Ammon's horn (tissue), 1 donor: ENCODE measurements at places on chromosomes 13 and 19.

- DNase-seq = no peak
Observed at GRCh38 chr19:18878858-18879578, 16.9 kb downstream of the CERS1 start.

DNA sequence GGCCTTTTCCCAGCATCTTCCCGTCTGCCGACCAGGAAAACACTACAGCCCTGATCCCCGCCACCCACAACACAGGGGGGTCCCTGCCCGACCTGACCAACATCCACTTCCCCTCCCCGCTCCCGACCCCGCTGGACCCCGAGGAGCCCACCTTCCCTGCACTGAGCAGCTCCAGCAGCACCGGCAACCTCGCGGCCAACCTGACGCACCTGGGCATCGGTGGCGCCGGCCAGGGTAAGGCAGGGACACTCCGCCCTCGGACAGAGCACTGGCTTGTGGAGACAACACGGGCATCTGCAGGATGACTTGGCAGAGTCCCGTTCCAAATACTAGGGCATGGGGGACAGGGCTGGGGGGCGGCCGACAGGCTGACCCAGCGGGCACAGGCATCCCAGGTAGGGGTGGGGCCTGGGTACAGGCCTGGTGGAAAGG, 31.1 kb downstream of the COMP start:
- no peak for DNase-seq

DNA sequence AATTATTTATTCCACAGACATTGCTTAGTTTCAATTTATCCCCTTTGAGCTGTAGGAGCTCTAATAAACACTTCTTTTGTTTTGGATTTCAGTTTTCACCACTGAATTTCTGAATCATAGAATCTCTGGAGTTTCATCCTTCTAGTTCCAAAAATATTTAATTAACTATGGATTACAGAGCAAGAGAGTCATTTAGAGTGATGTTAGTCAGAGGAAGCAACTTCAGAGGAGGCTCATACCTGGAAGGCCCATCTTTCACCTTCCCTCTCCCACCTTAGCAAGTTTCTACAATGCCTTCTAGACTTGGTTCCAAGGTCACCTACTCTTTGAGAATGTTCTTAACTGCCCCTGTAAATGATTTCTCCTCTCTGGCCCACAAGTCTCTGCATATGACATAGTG, 353.2 kb downstream of the SPRY2 start:
- DNase-seq = no peak

DNA sequence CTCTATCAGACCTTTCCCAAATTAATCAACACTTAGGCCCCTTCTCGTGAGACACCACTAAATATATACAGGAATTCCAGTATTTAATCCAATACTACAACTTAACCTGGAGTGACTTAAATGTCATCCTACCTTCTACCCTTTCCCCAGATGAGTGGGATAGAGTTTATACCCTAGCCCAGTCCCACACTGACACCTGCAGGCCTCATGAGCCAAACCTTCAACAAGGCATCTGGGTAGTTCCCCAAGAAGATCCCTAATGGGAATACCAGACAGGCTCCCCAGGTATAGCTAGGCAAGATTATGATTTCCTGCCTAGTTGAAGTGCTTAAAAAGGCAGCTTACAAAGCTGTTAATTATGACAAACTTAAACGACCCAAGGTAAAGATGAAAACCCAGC, 15.9 kb downstream of the ZNF83 start:
- no peak for DNase-seq

GRCh38 chr19:58558623-58559274, 338 bp upstream of the UBE2M start:
- DNase-seq = peak; percentile 97

- DNase-seq = no peak
Observed at GRCh38 chr13:105915146-105915850, 620.2 kb downstream of the EFNB2 start.

- DNase-seq = peak; percentile 58
Observed at GRCh38 chr13:80180740-80181355, 160.1 kb downstream of the SPRY2 start.

DNA sequence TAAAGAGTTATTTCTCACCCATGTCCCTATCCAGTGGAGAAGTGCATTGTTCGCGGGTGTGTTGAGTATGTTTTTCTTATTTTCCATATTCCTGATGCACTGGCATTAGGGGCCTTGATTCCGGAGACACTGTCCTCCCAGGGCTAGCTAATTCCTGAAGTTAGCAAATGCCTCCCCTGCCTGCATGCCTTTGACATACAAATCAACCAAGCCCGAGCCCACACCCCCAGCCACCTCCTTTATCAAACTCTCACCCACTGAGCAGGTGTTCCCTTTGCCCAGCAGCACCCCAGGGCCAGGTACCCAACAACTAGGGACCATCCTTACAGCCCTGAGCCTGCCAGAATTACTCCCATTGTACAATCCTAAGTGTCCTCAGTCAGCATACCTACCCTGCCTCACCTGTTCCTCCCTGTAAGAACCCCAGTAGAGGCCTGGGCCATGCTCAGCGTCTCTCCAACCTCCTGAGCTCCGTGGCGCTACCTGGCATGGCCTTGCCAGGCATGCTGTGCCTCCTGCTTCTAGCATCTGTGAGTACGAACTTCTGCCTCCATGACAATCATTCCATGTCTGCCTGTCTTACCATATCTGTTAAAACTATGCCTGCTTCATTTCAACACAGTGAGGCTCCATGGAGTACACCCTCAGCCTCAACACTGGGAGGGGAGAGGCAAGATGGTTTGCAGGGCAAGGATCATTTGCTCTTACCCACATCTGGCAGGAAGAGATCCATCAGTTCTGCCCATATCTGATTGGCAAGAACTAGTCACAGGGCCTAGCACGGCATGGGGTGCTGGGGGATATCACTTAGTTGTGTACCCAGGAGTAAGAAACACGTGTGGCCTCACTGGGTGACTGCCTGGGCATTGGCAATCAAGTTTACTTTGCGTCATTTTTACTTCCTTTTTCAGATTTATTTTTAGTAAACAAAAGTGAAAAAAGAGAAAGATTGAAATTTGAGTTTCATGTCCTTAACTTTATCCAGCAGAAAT, 203.9 kb downstream of the SHISA2 start:
- no peak for DNase-seq

DNA sequence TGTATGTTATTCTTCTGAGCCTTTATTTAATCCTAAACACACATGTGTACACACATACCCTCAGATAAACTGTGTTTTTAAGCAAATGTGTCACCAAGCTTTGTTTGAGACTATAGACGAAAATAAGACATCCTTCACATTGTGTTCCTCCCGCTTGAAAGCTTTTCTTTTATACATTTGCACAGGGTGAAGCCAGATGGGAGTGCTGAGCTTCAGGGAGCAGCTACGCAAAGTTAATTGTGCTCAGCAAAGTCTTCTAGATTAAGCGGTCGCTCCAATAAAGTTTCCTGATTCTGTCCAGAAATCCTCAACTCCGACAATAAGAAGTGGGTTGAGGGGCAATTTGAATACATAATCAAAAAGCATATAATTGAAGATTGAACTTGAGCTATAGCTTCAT, 117.2 kb upstream of the ARGLU1 start:
- DNase-seq = peak; percentile 24

- DNase-seq = peak; percentile 38
Observed at GRCh38 chr13:103883698-103884097, 817.5 kb upstream of the SLC10A2 start.

GRCh38 chr13:77516342-77516789, 19.1 kb upstream of the SCEL start:
- no peak for DNase-seq

GRCh38 chr13:62847520-62847919, 1431.9 kb upstream of the PCDH20 start:
- no peak for DNase-seq

DNA sequence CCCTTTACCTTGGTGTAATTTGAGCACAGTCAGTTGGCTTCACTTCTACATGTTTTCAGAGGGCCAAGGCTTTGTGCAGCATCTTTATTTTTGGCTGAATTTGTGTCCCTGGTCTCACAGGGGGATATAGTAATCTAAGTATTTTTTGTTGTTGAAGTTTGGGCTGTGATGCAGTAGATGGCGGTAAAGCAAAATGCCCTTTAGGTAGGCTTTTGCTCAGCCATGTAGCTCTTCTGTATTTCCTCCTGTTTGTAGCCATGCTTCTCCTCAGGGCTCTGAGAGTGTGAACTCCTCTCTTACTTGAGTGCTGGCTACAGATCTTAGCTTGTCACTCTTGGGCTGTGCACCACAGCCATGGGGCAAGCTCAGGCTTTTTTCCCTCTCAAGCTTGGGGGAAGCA, 328.6 kb downstream of the SLITRK5 start:
- no peak for DNase-seq

- no peak for DNase-seq
Observed at GRCh38 chr13:105982219-105982930, 553.1 kb downstream of the EFNB2 start.

DNA sequence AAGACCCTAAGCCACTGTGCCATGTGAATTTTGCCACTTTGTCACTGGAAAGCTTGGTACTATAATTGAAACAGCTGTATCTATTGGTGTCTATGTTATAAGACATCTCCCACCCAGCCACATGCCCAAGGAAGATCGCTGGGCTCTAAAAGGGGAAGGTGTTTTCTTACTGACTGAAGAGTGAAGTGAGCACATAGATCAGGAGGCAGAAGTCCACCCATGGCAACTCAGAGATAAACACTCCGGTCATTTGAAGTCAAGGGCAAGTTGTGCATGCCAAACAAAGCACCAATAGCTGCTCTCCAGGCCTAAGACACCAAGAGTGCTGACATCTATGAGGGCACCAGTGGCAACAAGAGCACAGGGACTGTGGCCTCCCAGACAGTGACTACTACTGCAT, 153.8 kb downstream of the KCTD12 start:
- no peak for DNase-seq

DNA sequence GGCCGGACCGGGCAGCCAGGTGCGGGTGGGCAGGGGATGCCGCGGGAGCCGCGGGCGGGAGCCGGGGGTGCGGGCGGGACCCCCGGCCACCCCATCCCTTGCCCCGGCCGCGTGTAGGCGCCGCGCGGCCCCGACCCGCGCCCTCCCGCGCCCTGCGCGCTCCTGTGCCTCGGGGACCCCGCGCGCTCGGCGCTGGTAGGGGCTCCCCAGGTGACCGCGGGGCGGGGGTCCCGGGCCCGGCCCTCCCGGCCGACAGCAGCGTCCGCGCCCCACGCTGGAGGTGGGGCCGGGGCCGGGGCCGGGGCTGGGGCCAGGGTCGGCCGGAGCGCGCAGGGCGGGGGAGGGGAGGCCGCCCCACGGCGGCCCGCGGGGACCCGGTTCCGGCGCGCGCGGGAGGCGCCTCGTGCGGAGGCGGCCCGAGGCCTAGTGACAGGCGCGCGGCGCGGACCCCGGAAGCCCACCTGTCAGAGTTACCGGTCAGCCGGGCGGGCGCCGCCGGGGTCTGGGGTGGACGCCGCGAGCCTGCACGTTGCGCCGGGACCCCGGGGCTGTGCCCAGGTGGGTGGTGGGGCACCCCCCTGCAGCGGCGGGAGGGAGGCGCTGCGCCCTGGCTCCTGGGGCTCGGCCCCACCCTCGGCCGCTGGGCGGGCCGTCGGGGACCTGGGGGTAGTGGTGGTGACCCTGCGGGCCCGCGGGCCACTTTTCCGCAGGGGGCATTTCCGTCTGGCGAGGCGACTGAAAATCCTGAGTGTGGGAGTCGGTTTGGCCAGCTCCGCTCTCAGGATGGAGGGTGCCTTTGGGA, 518 bp downstream of the TFDP1 start:
- no peak for DNase-seq

- no peak for DNase-seq
Observed at GRCh38 chr13:113028336-113029060, 59.5 kb downstream of the MCF2L start.

DNA sequence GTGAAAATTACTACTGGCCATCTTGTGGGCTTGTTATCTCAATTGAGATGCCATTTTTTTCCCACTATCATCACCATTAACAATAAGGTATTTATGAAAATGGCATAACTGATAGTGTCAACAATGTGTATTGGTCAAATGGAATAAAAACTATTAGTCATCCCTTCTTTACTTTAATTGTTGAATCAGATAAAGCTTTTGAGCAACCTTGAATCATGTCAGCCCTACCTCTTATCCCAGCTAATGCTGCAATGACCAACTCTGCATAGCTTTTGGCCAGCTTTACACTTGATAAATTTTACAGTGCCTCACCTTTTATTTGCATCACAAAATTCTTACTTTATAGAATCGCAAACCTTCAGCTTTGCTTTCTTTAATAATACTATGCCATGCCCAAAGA, 784.0 kb upstream of the PRR20A start:
- no peak for DNase-seq

DNA sequence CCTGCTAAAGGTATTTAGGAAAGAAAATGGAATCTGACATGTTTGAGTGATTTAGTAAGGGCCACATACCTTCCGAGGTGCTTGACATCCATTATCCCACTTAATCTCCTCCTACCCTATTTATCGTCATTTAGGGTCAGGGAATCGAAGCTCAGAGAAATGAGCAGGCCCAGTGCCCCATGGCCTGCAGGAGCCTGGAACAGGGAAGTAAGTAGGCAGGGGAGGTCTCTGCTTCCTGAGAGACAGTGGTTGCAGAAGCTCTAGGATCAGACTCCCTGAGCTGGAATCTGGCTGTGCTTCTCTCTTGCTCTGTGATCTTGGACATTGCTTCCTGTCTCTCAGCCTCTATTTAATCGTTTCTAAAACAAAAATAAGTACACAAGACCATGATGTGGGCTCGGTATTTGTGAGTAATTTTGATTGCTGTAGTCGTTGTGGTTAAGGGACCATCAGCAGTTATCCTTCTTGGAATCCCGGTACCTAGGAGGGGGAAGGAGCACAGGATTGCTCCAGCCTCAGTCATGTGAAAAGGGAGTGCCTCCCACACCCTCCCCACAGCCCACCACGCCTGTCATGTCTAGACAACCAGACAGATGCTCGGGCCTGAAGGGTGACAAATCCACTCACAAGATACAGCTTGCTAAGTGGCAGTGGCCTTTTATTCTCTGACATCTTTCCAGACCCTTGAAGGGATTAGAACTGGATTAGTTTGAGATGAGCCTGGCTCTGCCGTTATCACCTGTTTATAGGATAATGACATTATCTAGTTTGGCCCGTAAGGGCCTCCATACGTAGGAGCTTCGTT, 169.2 kb upstream of the TSHZ3 start:
- DNase-seq = no peak

- DNase-seq = no peak
Observed at GRCh38 chr13:58397596-58398387, 766.2 kb downstream of the PCDH17 start.

DNA sequence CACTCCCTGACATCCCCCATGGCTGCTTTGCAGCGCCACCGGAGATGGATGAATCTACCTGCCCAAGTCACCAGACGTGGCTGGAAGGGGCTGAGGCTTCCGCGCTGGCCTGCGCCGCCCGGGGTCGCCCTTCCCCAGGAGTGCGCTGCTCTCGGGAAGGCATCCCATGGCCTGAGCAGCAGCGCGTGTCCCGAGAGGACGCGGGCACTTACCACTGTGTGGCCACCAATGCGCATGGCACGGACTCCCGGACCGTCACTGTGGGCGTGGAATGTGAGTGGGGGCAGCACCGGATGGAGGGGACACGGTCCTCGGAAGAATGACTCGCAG, 4.6 kb downstream of the ICAM5 start:
- DNase-seq = no peak

DNA sequence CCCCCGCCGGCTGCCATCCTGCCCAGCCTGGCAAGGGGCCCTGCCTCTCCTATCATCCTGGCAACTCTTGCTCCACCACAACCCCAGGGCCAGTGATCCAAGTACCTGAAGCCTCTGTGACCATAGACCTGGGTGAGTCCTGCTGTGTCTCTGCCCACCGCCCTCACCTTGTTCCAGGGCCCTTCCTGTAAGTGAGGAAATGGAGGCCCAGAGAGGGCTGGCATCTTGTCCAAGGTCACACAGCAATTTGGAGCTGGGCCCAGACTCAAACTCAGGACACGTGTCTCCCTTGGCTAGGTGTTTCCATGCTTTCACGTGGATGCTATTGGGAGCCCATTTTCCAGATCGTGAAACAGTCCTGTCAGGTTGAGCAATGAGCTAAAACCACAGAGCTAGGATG, 3.7 kb downstream of the CREB3L3 start:
- no peak for DNase-seq
